A549 treated with dexamethasone at 1 μM for 4 hours (cell line): ENCODE measurements at places on chromosomes 6 and 20. TPM values are rescaled to one million over a fixed set of nuclear protein-coding genes. Genes with fewer than 3 reads are reported as not detected.

TM9SF4 gene
- 30.5 to 41.7 TPM (median 40.4 TPM) in 5 replicates for total RNA-seq

GRM1 gene
- total RNA-seq: 0.03 to 0.04 TPM in 2 of 5 replicates, not detected in the others

MGME1 gene
- total RNA-seq: 36.8 to 45.1 TPM (median 41.1 TPM) in 5 replicates

PROKR2 gene
- not detected in 5 replicates for total RNA-seq

CST5 gene
- not detected in 5 replicates for total RNA-seq

SLC2A10 gene
- not detected in 5 replicates for total RNA-seq
